ENCODE measurements at places on chromosomes 1 and 21.

- peak; percentile 96 for DNase-seq
Measured at GRCh38 chr1:155131285-155131684, 3.6 kb downstream of the EFNA1 start.

DNA sequence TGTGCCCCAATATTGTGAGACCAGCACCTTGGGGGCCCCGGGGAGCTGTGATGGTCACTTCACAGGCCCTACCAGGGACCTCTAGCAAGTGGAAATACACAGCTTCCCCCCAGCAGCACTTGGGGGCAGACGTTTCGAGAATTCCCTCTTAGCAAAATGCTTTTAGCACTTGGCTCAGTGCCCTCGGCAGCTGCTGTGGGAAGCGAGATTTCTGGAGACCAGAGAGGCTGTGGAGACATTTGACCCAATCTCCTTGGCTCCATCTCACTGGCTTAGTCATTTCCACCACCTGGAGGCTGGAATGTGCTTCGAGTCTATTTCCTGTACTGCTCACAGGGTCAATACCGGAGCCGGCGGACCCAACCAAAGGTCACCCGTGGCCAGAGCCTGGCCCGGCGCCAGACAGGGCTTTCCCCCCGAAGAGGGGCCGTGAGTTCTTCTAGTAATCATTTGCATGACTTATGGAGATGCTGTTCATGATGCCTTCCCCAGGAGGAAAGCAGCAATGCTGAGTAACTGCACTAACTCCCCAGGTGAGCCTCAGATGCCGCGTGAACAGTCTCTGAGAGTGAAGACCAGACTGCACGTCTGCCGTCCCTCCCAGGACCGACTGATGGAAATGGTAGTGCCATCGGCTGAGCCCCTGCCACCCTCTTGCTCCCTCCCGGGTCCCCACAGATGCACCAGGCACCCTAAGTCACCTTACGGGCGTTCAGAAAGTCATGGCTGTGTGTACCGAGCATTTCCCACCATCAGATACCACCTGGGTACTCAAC, 4.4 kb upstream of the C2CD2 start:
- DNase-seq, result peak; percentile 65

DNA sequence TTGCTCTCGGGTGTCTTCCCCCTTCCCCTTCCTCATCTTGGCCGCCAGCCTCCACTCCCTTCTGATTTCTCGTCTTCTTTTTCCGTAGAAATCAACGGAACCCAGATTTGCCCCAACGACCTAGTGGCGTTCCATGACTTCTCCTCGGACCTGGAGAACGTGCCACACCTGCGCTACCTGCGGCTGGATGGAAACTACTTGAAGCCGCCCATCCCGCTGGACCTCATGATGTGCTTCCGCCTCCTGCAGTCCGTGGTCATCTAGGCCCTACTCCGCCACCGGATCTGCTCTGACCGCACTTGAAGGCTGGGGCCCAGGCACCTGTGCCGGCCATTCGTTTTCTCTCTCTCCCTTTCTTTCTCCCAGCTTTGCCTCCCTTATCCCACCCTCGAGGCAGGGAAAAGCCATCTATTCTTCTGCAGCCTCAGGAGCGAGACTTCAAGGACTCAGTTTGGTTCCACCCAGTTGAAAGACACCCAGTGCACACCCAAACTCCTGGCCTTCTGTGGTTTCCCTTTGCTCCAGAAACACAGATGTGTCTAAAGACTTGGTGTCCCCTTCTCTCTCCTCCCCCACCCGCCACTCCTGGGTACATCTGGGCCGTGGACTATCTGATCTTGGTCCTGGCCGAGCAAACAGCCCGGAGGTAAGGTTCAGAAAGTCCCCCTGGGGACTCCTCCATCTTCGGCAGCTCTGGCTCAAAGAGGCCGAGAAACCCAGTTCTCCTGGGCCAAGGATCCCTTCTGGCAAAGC, 7.2 kb upstream of the OPTC start:
- DNase-seq, result no peak

- DNase-seq, result peak; percentile 71
Measured at GRCh38 chr1:182615468-182616129, 11.4 kb upstream of the RGS16 start.

Measured in thyroid gland (tissue), 4 donors.